WTC11 (cell line): ENCODE measurements at places on chromosomes 13 and 19.

GRCh38 chr13:114286808-114287207, 5.4 kb downstream of the UPF3A start:
- no peak for DNase-seq

DNA sequence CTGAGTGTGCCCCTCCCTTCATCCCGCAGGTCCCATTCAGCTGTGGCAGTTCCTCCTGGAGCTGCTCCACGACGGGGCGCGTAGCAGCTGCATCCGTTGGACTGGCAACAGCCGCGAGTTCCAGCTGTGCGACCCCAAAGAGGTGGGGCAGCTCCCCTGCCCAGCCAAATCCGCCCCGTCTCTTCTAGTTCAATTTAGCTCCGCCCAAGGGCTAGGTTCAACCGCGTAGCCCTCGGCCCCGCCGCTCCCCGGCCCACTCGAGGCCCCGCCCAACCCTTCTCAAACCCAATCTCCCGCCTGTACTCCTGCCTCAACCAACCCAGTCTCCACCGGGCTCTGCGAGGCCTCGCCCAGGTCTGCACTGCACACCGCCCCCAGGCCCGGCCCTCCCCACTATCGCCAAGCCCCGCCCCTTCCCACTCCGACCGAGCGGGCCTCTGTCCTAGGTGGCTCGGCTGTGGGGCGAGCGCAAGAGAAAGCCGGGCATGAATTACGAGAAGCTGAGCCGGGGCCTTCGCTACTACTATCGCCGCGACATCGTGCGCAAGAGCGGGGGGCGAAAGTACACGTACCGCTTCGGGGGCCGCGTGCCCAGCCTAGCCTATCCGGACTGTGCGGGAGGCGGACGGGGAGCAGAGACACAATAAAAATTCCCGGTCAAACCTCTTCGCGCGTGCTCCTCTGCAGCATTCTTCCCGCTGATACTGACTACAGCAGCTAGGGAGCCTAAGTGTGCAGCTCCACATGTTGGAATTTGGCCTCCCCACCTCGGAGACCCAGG, 2.9 kb downstream of the ETV2 start:
- peak; percentile 98 for DNase-seq

DNA sequence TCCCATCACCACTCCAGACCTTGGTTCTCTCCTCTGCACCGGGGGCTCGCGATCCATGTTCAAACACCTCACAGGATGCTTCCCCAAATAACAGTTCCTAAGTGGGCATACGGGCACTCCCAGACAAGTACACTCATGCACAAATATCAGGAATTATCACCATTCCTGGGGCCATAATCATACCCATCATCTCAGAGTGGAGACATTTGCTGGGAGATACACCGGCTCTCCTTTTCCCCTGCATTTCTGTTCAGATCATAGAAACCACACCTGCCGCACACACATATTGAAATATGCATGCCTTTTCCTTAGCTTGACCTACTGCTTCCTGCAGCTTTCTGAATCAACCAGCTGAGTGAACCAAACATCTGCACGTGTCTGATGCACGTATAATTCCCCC, 33.9 kb upstream of the MBNL2 start:
- no peak for DNase-seq

GRCh38 chr19:49807058-49807903, 5.8 kb downstream of the FUZ start:
- DNase-seq: no peak

DNA sequence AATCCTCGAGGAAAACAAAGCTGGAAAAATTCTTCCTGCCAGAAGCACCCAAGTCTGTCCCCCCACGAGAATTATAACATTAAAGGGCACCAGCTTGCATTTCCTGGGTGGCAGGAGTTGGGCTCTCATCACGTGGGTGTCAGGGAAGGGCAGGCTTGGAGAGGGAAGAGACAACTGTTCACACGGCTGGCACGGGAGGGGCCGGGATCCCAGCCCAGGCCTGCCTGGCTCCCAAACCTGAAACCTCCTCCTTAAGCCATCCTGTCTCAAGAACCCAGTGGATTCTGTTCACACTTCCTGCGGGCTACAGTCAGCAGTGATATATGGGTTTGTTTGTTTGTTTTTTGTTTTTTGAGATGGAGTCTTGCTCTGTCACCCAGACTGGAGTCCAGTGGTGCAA, 12.2 kb downstream of the GRIK5 start:
- DNase-seq: no peak

DNA sequence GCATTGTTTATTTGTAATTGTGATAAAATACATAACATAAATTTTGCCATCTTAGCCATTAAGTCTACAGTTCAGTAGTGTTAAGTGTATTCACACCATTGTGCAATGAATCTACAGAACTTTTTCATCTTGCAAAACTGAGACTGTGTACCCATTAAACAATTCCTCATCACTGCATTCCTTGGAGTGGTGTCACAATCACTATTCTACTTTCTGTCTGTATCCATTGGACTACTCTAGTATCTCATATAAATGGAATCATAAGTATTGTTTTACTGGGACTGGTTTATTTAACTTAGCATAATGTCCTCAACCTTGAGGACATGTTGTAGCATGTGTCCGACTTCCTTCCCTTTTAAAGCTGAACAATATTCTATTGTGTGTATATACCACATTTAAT, 36.8 kb downstream of the UFM1 start:
- no peak for DNase-seq

- no peak for DNase-seq
Measured at GRCh38 chr13:103638706-103639105, 572.5 kb upstream of the SLC10A2 start.

GRCh38 chr13:32059511-32059984, 28.0 kb downstream of the FRY start:
- DNase-seq: no peak

GRCh38 chr19:48794291-48794690, 16.5 kb downstream of the BCAT2 start:
- DNase-seq: no peak

DNA sequence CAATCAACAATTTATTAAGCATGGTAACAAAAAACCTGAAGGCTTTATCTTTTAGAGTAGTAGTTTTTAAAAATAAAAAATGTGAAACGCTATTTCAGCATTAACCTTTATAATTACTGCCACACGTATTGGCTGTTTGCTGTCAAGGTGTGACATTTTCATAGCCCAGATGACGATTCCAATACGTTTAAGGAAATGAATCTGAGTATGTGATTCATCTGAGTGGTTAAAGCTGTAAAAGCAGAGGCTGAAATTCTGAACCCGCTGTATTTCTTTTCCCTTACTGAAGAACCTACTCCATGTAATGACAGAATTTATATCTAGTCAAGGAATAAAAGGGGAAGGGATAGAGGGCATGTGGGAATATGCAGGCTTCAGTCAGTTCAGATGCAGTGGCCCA, 166.0 kb downstream of the LMO7 start:
- no peak for DNase-seq

DNA sequence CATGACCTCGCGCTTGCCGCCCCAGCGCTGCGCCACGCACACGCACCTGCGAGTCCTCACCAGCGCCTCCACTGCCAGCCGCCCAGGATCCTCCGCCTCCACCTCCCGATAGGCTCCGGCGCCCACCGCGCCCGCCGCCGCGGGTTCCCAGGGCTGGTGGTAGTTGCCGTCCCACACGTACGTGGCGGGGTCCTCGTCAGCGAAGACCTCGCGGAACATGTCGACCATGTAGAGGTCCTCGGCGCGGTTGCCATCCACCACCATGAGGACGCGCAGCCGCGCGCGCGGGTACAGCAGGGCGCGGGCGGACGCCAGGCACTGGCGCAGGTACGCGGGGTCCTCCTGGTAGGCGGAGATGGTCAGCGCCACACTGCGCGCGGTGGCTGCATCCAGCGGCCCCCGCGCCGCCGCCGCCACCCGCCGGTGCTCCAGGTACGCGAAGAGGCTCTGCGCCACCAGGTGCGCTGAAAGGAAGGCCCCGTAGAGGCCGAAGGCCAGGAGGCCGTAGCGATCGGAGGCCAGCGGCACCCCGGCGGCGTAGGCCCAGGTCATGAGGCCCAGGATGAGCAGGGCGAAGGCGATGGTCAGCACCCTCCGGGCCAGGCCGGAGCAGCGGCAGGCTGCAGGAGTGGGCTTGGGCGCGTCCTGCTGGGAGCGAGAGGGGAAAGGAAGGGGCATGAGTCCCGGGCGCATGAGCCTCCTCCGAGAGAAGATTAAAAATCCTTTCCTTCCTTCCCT, 4.4 kb downstream of the HAS1 start:
- DNase-seq: peak; percentile 47

GRCh38 chr19:38433268-38433733, at the start of gene RYR1:
Gene RYR1 (plus strand): TSS chr19:38433691. CDS start chr19:38433830, 139 bp downstream.
- DNase-seq: peak; percentile 97
